Motor neuron (in vitro differentiated cells): ENCODE measurements at places on chromosomes 5 and 9.

- no peak for ATAC-seq
These were observed 397.8 kb downstream of the TLE4 start for GRCh38 chr9:79969393-79970145.

- ATAC-seq = no peak
These were observed 55.4 kb upstream of the PPP3R2 start for GRCh38 chr9:101650142-101650541.

DNA sequence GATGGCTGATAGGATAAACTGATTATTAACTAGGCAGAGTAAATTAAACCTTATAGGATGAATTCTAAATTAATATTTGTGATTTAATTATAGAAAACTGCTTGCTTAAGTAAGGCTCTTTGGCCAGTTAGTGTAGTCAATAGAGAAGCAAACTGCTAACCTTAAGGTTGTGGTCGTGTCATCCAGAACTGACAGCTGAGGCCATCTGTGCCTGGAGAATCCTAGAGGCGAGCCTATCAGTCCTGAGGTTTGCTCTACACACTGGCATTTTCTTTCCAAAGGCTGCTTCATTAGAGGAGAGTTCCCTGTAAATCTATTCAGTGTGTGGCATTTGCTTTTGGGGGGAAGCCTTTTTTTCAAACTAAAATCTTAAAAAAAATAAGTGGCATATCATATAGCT lies 169.2 kb downstream of the MEF2C start:
- no peak for ATAC-seq

GRCh38 chr9:38388283-38389223 lies 3.9 kb upstream of the ALDH1B1 start:
- ATAC-seq = no peak

GRCh38 chr9:119167267-119167666 lies 202.0 kb downstream of the BRINP1 start:
- no peak for ATAC-seq

DNA sequence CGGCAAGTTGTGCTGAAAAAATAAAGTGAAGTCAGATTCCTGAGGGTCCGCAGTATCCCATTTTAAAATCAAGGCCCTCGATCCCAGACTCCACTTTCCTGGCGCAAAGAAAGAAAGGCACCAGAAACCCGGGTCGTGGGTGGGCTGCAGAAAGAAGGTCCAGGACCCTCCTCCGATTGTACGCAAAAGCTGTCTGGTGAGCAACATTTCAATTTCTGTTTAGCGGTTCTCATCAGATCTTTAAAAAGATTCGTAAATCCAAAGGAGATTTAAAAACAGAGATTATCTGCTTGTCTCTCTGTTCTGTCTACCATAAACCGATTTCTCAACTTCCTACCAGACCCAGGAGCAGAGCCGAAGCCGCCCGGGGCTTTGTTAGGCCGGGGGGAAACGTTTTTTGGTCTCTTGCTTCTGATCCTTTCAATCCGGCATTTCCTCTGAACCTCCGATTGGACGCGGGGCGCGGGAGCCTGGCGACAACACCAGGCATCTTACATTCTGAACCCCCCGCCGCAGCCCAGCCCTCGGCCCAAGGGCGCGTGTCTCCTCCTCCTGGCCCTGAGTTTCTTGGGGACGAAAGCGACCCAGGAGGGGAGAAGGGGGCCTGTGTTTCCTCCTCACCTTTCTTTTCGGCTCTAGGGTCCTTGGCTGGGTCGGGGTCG lies 746 bp downstream of the NKX2-5 start:
- no peak for ATAC-seq

- no peak for ATAC-seq
These were observed 269.0 kb downstream of the SH3GL2 start for GRCh38 chr9:17847908-17848307.

GRCh38 chr5:90802474-90803317 lies 244.1 kb downstream of the ADGRV1 start:
- ATAC-seq = no peak

GRCh38 chr9:127572961-127573721 lies 38.9 kb upstream of the STXBP1 start:
- no peak for ATAC-seq

- ATAC-seq = no peak
These were observed 5.5 kb downstream of the FANCC start for GRCh38 chr9:95311961-95312360.

DNA sequence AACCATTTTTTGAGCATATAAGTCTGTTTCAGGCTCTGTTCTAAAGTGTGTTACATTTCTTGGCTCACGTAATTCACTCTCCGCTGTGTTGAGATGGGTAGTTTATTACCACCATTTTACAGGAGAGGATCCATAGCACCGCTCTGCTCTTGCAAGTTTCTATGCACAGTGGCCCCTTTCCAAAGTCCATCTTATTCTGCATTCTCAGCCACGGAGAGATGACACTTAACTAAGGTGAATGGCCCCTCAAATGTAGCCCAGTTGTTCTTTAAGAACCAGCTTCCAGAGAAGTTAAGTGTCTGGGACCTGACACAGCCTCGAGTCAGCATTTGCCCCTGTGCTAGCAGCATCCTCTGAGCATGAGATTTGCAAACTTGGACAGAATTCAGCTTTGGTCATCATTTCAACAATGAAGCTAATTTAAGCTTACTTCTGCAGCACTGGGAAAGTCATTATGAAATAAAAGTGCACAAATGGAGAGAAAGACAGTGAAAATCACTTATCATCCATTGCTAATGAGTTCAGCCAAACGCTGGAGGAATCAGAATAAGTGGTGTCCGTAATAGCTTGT lies 61.9 kb downstream of the FAM78A start:
- no peak for ATAC-seq

- no peak for ATAC-seq
These were observed 3.4 kb upstream of the HMCN2 start for GRCh38 chr9:130262061-130262745.

- ATAC-seq = peak; percentile 83
These were observed 141.5 kb downstream of the RMI1 start for GRCh38 chr9:84121991-84122523.

GRCh38 chr5:107885601-107886000 lies 214.9 kb upstream of the EFNA5 start:
- no peak for ATAC-seq

DNA sequence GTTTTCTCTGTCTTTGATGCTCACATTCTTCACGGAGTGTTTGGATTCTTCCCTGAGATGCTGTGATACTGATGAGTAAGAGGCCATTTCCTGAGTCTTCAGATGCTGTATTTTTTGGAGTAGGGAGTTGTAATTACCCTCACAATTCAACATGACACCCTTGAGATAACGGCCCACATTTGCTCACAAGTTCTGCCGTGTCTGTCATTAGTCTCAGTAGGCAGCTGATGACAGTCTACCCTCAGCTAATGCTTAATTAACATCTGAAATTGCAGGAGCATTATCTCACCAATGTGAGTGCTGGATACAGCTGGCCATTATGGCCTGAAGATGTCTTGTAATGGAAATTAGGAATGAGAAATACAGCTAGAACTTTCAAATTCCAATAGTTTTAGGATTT lies 307.1 kb upstream of the ADCY2 start:
- ATAC-seq = no peak
